ENCODE measurements at places on chromosomes 12 and 14. TPM values are rescaled to one million over a fixed set of nuclear protein-coding genes. Genes with fewer than 3 reads are reported as not detected.

The SPX gene
- 0.16 TPM for total RNA-seq

DNA sequence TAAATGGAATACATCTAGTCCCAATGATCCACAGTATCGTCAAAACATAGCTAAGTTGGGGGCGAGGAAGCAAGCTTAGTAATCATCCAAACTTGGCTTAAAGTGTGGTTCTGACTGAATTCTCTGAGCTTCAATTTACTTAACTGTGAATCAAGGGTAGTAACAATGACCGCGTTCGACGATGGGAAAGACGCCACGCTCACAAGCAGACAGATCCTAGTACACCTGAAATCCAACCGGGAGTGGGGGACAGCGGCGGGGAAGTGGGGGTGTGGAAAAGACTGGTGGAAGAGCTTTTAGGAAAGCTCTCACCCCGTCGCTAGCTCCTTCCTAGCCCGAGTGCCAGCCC lies 433 bp downstream of the COX16 start:
- no peaks in the 10 kb centered on the region for H3K36me3 ChIP-seq
- H3K27me3 ChIP-seq = no peaks in the 10 kb centered on the region
- H3K4me3 ChIP-seq = peak overlapping the region; percentile 78
- no peaks in the 10 kb centered on the region for H3K4me1 ChIP-seq
- no peak for DNase-seq
- peak overlapping the region; percentile 90 for H3K27ac ChIP-seq

- no peaks in the 10 kb centered on the region for H3K27me3 ChIP-seq
- peak; percentile 33 for DNase-seq
- 0 out of 2 replicates have a peak overlapping the region, but pooled peaks have one; percentile 16 for H3K27ac ChIP-seq
Observed at GRCh38 chr14:91897106-91897701, 29.9 kb upstream of the TC2N start.

GRCh38 chr14:102980409-102980810 lies 57.9 kb downstream of the AMN start:
- no peaks in the 10 kb centered on the region for H3K27me3 ChIP-seq
- no peak overlapping the region for H3K27ac ChIP-seq
- H3K4me1 ChIP-seq = no peaks in the 10 kb centered on the region
- DNase-seq = no peak

- H3K27ac ChIP-seq = no peak overlapping the region
- no peaks in the 10 kb centered on the region for H3K4me1 ChIP-seq
- peaks cover 36% of the 10 kb centered on the region for H3K27me3 ChIP-seq
Observed at GRCh38 chr12:52710730-52711129, 7.4 kb upstream of the KRT77 start.
